ENCODE measurements at places on chromosomes 5 and 9.

- no peak for DNase-seq
These were observed 470 bp downstream of the HBEGF start for GRCh38 chr5:140345919-140346347.

DNA sequence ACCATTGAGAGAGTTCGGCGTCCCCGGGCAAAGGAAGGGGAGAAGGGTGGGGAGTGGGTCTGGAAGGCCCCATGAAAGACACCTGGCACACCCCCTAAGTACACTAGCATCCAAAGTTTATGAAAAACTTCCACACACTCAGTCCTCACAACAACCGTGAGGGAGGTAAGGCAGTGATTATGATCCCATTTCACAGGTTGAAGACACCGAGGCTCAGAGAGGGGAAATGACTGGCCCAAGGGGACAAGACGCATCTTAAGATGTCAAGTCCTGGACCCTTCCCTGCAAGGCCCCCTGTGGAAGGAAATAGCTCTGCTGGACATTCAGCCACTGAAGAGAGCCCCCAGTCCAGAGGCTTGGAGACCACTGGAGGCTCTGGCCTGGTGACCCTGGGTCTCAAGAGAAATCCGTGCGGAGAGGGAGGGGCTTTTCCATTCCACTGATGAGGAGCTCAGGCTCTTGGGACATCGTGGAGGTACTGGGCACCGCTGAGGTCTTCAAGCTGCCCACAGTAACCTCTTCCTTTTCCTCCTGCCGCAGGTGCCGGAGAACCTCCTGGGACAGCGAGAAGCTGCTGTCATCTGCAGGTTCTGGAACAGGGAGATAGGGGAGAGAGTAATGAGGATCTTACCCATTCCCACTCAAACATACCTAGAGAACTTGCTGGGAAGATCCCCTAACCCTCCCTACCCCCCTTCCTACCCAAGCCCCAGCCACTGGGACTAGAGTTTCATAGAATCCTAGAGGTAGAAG is 5.2 kb downstream of the SMIM33 start:
- DNase-seq = no peak

DNA sequence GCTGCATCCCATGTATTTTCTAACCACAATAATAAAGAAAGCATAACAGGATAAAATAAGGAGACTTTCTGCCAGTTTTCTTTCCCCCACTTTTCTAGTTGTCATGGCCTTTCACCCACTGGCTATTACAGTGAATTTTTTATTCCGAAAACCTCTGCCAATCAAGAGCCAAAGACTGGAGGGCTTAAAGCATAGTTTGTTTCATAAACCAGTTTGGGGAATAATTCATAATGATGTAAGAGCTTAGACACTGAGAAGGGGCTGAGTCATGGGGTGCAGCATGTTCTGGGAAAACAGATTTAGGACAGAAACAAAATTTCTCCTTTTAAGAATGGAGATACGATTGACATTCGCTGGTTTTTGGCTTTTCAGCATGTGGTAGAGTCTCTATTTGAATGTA is 4.4 kb upstream of the GLIPR2 start:
- no peak for DNase-seq

DNA sequence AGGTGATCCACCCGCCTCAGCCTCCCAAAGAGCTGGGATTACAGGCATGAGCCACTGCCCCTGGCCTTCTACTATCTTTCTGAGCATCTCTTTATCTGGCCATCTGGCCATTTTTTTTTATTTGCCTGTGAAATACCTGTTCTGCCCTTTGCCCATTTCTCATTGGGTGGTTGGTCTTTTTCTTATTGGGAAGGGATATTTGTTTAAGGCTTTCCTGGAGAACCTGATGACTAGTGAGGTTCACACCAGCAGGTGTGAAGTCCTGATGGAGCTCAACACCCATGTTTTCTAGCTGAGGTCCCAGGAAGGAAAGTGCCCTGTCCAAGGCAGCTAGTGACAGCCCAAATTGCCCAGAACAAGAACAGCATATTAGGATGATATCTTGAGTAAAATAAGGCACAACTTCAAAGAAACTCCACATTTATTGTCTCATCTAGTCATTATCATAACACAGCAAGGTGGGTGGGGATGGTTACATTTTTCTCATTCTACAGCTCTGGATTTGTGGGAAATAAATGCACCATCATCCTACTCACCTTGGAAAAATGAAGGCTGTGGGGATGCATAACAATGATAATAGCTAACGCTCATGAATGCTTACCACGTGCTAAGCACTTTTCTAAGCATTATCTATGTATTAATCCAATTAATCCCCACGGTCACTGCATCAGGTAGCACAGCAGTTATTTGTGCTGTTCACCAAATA is 20.3 kb downstream of the SLC36A3 start:
- no peak for DNase-seq

DNA sequence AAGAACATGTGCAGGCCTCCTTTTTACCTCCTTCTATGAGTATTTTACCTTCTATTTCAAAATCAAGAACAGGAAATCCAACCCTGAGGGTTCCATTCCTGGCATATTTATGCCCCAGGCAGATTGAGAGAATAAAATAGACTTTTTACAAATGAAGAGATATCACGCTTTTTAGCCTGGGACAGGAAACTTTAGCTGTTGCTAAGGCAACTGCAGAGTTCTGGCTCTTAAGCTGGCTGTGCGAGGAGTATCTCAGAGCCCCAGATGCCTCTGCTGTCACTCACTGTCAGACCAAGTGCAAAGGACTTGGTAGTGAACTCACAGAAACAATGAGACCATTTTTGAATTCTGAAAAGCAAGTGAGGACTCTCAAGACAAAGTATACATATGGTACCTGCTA is 69.5 kb upstream of the HSPB3 start:
- DNase-seq = no peak

DNA sequence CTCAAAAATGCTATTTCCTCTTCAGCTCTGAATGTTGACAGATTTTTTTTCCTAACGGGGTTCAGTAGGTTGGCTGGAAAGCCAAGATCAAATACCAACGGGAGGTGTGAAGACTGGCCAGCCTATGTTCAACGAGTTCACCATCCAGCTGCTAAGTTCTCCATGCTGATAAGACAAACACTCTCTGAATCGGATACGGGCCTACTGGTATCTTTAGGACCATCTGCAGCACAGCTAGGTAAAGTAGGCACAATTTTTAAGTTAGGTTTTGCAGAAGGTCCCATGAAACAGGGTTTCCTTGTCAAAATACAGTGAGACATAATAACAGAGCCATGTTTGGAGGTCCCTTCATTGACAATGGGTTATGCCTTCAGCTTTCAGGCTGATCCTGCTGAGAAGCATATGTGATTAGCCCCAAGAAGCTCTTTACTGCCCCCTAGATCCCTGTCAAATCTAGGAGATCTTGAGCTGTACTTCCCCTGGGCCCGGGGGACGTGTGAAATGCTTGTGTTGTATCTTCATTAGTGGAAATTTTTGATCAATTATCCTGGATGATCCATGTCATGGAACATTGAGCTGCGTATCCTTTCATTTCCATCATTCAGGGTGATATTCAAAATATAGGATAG is 60.6 kb downstream of the PGM5 start:
- DNase-seq = no peak

- no peak for DNase-seq
These were observed 212.0 kb downstream of the ARHGAP26 start for GRCh38 chr5:142981886-142982820.

DNA sequence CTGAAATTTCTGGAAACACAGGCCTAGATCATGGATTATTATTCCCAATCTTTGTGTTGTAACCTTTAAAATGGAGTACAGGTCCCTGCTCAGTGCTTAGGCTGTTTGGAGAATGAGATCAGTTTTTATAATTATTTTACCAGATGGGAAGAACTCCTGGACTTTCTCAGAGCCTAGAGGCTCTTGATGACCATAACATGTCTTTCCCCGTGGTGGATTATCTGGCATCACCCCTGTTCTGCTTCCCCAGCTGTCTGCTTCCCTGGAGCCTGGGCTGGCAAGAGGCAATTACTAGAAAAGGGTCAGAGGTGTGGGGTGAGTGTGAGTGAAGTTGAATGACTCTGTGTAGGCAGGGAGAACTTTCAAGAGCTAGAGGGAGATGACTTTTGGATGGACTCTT is 143.0 kb downstream of the CARTPT start:
- DNase-seq = no peak

DNA sequence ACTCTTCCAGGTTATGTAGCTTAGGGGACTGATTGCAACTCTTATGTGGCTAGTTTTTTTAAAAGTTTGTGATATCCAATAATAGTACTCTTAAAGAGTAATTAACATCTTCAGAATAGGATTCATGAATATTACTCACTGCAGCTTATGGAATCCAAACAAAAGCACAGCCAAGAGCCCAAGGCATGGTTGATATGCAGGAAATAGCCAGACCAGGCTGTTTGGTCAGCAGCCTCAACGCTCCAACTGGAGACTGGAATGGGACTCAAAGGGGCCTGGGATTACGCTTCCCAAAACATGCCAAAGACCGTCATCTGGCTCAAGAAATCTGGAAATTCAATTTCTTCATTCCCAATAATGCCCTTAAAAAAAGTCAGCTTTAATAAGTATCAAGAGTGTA is 268.6 kb downstream of the SEC61B start:
- DNase-seq = no peak

DNA sequence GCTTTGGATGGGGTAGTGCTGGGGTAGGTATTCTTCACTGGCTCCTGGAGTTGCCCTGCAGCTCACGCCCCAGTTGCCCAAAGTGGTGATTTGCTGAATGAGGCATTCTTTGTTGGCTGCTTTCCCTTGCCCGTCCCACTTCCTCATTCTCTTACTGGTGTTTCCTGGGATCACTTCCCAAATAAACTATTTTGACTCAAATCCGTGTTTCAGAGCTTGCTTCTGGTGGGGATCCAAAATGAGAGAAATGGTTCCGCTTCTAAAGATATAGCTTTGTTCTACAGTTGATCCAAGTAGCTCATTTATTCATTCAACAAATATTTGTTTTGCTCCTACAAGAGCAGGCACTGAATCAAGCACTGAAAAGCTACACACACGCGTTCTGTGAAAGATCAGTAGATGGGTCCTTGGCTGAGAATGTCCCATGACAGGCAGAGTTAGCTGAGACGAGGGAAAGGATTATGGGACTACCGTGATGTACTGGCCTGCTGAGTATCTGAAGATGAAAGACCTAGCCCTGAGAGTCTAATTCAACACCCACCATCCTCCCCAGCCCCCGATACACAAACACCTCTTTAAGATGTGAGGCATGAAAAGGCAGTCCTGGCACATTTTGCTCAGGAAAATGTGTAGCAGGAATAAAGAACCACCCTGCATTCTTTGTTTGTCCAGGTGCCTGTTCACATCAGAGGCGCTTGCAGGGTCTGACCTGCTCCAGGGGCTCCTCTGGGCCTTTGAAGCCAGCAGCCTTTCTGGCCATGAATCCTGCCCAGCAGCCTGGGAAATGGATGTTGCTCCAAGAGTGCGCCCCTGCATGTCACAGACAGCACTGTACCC is 143.1 kb upstream of the RANBP3L start:
- DNase-seq = no peak

GRCh38 chr5:68464424-68464823 is 248.9 kb downstream of the PIK3R1 start:
- DNase-seq = no peak

- no peak for DNase-seq
These were observed 198.6 kb downstream of the TLE1 start for GRCh38 chr9:81490605-81491331.

DNA sequence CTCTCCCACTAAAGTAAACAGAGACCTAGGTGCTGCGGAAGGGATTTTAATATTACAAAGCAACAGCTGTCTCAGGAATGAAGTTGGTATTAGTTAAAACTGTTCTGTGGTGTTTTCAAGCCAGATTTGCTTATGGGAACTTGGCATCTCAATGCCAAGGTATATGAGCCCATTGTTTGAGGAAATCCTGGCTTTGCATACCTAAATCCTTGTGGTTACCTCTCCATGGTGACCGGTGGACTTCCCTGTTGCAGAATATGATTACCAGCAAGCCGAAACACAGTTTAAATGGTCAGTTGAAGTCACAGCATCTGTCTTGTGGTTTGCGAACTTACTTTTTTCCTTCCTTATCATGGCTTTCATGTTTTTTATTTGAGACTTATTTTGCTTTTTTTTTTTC is 62.3 kb upstream of the TXNDC8 start:
- DNase-seq = no peak

- no peak for DNase-seq
These were observed 149.4 kb downstream of the CWC27 start for GRCh38 chr5:64918083-64918482.

DNA sequence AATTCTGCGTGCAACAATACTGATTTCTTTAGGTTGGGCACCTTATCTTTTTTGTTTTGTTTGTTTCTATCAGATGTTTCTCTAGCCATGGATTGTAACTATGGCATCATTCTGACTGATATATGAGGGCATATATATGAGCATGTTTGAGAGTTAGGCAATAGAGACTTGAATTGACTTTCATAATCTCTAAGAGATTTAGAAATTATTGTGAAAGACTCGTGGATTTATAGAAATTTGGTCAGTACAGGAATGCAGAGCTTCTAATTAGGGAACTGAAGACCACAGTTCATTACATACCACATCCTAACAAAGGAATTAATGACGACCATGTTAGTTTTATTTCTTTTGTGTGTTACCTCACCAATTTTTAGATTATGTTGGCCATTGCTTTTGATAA is 546.0 kb upstream of the GRAMD2B start:
- no peak for DNase-seq

- no peak for DNase-seq
These were observed 16.3 kb upstream of the DENND1A start for GRCh38 chr9:123946101-123946821.

- DNase-seq = no peak
These were observed 67.8 kb downstream of the NRG2 start for GRCh38 chr5:139975306-139975705.

- DNase-seq = no peak
These were observed 72.7 kb upstream of the ORM1 start for GRCh38 chr9:114250235-114250568.

DNA sequence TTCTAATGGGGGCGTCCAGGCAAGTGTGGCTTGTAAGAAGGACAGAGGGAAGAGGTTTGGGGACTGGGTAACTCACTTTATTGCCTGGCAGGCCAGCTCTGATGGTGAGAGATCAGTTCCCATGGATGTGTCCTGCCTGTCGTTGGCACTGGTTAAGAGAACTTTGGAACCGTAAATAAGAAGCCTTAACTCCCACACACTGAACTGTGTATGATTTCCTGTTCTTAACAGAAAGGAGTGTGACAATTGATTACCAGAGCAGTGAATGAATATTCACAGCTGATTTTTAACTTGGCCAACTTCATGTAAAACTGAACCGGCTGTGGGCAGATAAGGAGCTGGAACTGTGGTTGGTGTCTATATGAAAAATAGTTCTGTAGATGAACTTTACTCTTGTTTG is 63.2 kb downstream of the MEGF10 start:
- DNase-seq = no peak

DNA sequence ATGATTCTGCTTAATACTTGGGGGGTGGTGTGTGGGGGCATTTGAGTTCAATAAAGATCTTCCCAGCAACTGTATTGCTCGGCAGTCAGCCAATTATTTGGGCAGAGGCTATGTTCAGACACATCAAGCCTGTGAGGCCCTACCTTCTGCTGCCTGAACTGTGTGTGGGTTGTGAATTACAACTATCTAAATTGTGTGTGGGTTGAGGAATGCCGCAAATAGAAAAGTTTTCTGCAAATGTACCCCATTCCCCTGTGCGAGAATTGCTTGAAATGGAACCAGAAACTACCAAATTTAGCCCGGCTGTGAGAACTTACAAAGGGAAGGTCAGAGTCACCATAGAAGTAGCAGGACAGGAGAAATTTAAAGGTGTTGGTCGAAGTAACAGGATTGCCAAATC is 360.0 kb upstream of the PIK3R1 start:
- no peak for DNase-seq
